Tongue (tissue), 3 donors: ENCODE measurements at places on chromosomes 4 and X. TPM values are rescaled to one million over a fixed set of nuclear protein-coding genes. Genes with fewer than 3 reads are reported as not detected.

The YY2 gene
- 0.92 TPM for total RNA-seq

The PRDM8 gene
- total RNA-seq: 8.4 TPM

The TCEAL6 gene
- not detected for total RNA-seq

The TNIP2 gene
- 20.7 TPM for total RNA-seq

- DNase-seq: no peak
Measured at GRCh38 chrX:47197526-47197925, 3.9 kb downstream of the UBA1 start.

DNA sequence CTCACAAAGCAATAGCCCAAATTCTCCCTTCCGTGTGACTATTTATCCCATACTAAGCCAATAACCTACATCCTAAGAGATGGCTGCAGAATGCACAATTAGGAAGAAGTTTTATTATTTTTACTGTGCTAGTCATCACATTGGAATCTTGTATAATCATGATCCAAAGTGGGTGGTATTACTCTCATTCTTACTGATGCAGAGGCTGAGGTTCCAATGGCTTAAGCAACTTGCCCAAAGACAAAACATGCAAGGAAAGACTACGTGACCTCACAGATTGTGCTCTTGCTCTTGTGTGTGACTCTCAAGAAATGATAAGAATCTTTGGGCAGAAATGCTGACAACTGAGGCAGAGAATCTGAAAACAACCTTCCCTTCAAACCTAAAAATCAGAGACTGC lies 212.2 kb downstream of the LDB2 start:
- DNase-seq: no peak

GRCh38 chr4:244471-244870 lies 60.8 kb downstream of the ZNF732 start:
- DNase-seq: peak; percentile 19

- DNase-seq: no peak
Measured at GRCh38 chrX:107934262-107934661, 47.9 kb downstream of the TEX13B start.

- DNase-seq: no peak
Measured at GRCh38 chr4:41784191-41784979, 35.9 kb upstream of the PHOX2B start.

- DNase-seq: no peak
Measured at GRCh38 chr4:154292589-154292988, 199.0 kb downstream of the DCHS2 start.

- DNase-seq: peak; percentile 56
Measured at GRCh38 chr4:73021634-73022033, 47.9 kb downstream of the COX18 start.

- no peak for DNase-seq
Measured at GRCh38 chr4:164439037-164439436, 314.9 kb upstream of the SMIM31 start.

DNA sequence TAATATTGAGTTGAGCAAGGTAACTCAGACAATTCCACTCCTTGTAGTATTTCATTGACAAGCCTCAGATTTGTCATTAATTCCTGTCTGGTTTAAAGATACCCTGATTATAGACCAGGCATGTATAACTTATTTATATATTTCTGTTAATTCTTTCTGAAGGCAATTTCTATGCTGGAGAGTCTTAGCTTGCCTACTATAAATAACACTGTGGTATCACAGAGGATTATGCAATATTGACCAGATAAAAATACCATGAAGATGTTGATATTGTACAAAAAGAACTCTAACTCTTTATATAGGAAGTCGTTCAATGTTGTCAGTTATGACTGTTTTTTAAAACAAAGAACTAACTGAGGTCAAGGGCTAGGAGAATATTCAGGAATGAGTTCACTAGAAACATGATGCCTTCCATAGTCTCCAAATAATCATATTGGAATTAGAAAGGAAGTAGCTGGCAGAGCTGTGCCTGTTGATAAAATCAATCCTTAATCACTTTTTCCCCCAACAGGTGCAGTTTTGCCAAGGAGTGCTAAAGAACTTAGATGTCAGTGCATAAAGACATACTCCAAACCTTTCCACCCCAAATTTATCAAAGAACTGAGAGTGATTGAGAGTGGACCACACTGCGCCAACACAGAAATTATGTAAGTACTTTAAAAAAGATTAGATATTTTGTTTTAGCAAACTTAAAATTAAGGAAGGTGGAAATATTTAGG lies 821 bp downstream of the CXCL8 start:
- DNase-seq: no peak

DNA sequence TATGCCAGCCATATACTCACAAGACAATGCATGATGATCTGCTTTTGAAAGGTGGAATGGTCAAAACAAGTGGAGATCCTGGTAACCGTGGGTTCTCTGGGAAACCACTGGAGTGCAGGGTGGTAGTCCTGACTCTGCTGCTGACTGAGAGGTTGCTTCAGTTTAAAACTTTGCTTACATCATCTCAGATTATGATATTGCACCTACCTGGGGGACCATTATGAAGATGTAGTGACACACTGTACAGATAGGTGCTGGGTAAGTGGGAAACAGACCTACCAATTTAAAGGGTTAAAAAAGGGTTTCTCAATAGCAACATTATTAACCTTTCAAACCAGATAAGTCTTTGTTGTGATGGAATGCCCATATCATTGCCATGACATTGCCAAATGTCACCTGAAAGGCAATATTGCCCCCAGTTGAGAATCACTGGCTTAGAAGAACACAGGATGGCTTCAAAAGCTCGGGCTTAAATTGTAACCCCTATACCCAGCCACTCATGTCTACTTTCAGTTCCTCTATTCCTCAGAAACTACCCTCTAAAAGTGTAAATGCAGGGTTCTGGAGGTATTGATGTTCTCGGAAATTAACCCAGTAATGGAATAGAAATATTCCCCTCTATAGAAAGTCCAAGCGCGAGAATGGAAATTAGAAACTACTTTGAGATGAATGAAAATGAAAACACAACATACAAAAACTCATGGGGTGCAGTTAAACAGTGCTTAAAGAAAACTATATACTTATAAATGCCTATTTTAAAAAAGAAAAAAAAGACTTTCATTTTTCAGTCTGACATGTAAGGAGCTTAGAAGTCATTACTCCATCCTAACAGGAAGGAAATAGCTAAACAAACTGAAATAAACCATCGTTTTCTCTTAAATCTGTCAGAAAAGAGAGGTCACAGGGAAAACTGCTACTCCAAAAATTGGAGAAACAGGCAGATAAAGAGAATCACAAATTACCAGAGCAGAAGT lies 65.8 kb downstream of the ARHGEF6 start:
- no peak for DNase-seq

DNA sequence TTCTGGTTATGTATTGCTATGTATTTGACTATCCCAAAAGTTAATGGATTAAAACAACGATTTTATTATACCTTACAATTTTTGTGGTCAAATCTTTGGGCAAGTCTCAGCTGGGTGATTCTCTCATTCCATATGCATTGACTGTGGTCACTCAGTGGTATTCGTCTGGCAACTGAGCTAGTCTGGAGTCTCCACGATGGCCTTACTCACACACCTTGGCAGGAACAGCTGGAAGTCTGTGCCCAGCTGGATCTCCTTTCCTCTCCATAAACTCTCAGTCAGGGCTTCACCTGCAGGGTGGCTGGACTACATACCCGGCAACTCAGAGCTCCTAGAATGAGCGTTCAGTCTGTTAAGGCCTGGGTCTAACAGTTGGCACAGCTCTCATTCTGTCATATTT lies 141.1 kb upstream of the WDFY3 start:
- no peak for DNase-seq

- DNase-seq: no peak
Measured at GRCh38 chr4:146214238-146214637, at the start of gene REELD1. REELD1 (plus strand) TSS chr4:146214538; CDS start chr4:146216953, 2,415 bp downstream.

GRCh38 chr4:177809791-177810190 lies 367.6 kb upstream of the AGA start:
- no peak for DNase-seq

DNA sequence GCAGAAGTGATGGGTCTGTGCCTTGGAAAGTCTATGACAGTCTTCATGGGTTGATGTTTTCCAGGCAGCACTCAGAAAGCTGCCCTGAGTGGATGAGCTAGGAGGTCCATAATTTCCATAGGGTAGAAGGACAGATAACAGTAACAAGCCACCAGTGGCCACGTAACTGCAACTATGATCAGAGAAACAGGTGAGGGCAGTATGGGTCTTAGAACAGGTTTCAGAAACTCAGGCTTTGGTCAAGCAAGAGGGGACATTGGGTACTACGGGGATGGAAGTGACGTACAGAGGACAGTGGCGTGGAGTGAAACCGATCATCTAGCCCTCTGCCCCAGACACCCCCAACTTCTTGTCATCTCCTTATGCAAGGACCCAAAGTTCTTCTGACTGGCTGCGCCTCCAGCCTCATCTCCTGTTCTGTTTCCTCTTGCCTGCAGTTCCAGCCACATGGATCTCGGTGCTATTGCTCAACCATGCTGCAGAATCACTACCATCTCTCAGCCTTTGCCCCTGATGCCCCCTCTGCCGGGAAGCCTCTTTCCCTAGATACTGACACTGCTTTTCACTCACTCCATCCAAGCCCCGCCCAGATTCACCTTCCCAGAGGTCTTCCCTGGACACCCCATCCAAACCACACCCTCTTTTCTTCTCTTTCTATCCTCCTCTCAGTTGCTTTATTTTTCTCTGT lies 123.4 kb downstream of the MFAP3L start:
- no peak for DNase-seq

- peak; percentile 8 for DNase-seq
Measured at GRCh38 chr4:185019456-185020292, 1.4 kb downstream of the HELT start.
